ENCODE measurements at places on chromosomes 16 and 17.

DNA sequence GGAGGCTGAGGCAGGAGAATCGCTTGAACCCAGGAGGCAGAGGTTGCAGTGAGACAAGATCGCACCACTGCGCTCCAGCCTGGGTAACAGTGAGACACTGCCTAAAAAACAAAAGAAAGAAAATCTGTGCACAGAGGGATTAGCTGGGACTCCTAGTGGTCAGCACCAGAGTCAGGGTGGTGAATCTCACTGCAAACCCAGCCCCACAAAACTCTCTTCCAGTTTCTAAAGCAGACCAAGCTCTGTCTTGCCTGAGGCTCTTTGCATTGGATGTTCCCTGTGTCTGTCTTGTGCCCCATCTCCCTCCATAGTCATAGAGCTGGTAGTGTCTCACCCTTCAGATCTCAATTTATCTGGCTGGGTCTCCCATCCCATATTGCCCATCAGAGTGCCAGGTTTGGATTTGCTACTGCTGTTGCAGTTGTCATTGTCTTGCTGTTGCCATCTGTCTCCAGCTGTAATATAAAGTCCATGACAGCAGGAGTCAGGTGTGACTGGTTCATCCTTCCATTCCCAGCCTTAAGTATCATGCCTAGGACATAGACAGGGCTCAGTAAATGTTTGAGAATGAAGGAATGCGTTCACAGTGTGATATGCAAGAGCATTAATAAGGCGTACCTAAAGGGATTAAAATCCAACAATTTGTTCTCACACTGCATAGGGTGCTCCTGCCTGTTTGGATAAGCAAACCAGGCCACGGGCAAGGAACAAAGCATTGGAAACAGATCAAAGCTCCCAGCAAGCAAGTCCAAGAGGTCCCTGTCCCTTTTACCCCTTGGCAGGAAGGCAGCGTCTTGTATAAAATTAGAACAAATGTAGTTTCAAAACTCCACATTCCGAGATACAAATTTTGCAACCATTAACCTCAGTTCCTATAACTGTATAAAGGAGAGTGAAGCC lies 614.6 kb upstream of the CDH5 start:
- no peak for DNase-seq

DNA sequence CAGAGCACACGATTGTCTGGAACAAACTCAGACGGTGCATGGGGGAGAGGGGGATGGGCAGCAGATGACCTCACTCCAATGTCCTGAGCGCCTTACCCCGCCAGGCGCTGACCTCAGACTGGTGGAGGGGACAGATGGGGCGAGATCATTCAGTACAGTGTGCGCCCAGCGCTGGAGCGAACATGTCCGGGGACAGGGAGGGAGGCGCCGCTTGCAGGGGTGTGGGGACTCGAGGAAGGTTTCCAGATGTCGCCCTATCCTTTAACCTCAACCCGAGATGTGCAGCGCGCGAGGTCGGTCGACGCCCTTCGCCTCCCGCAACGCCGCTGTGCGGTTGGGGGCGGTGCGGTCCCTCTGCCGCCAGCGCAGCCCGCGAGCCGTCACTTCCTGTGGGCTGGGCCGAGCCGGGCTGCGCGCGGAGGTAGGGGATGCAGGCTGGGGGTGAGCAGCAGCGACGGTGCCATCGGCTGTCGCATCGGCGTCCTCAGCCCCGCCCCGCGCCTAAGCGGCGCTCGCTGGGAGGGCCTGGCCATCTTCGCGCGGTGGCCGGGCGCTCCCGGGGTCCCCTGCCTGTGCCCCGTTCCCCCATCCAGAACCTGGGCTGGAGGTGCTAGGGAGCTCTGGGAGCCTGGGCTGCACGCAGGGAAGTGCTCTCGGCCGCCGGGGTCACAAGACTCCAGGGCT lies 5.3 kb upstream of the CDR2L start:
- DNase-seq: no peak

DNA sequence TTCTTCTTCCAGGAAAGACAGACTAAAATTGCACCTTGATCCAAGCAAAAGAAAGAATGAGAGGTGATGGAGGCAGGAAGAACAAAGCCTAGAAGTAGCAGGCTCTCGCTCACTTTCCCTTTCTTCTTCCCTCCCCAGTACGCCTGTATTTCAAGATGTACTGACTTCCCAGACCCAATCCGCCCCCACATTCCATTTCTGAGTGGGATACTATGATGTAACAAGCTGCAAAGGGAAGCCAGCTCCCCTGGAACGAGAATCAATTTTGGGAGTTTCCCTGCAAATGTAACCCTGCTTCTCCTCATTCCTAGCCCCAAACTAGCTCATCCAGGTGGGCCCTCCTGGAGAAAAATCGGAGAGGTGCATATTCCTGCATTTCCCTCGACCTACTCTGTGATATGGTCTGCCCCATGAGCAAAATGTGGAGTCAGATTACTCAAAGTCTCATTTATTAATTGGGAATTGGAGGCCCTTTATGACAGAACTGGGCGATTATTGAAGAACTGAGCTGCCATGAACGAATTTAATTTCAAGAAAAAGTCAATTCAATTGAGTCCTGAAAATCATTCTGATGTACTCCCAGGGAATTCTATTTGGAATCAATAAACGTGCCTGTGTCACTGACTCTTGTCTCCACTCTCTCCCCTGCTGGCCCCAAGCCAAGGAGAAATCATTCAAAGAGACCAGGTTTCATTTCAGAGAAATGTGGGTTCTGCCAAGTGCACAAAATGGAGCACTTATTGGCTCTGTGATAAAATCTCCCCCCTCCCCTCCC lies 398.9 kb downstream of the SHISA9 start:
- DNase-seq: no peak

GRCh38 chr16:20369452-20370054 lies 17.0 kb upstream of the UMOD start:
- DNase-seq: no peak

- no peak for DNase-seq
These were observed 178.6 kb downstream of the NTN1 start for GRCh38 chr17:9199571-9200551.

DNA sequence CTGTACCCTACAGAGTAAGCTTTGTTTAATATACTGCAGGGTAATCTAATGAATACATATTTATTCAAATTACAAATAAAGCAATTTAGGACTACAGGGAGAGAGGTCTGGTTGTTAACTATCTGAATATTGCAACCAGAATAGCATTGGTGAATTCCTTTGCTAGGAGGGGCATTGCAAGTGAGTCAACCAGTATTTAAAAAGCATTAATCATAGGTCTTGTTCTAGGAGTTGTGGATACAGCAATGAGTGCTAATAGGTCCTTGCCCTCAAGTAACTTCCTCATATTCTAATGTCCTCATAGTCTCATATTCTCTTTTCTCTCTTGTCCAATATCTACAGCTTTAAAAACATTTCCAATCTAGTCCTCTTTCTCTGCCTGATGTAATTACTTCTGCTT lies 531.4 kb downstream of the CDH11 start:
- peak; percentile 16 for DNase-seq

DNA sequence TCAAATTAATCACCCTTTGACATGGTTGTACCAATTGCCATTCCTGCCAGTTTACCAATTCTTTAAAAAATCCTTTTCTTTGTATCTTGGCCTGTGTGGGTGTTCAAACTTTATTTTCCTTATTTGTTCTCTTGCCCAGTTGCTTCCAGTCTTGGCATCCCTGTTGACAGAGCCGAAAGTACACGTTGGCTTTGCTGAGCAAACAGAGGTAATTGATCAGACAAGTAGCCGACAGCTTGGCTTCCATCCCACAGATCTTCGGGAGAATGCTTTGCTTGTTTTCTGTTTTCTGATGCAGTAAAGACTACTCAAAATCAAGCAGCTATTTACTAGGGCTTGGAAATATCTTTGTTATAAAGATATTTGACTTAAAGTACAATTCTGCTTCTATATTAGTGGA lies 506.8 kb upstream of the SALL1 start:
- no peak for DNase-seq

DNA sequence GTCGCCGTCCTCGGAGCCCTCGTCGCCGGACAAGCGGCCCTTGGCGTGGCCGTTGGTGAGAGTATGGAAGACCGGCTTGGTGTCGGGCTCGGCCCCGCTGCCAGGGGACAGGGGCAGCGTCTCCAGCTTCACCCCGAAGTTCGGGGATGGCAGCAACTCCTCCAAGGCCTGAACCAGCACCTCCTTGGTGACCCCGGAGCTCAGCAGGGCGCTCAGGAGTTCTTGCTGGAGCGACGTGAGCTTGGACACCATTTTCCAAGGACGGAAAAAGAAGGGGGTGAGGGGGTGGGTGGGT lies 279 bp downstream of the HNF1B start:
- no peak for DNase-seq

DNA sequence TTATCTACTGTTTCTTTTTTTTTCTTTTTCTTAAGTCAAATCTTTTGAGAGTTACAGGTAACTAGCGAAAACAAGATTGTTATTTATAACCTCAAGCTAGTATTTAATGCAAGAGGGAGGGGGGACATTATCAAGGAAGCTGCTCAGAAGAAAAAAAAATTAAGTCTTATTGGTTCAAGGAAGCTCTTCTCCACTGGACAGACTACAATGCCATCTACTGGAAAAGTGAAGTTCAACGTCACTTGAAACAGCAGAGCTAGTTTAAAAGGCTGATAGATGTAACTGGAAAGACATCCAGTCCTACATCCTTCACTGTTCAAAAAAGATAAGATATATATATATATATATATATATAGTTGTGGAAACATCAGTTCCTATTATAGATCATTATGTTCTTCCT lies 418.0 kb upstream of the PSMD7 start:
- peak; percentile 14 for DNase-seq

DNA sequence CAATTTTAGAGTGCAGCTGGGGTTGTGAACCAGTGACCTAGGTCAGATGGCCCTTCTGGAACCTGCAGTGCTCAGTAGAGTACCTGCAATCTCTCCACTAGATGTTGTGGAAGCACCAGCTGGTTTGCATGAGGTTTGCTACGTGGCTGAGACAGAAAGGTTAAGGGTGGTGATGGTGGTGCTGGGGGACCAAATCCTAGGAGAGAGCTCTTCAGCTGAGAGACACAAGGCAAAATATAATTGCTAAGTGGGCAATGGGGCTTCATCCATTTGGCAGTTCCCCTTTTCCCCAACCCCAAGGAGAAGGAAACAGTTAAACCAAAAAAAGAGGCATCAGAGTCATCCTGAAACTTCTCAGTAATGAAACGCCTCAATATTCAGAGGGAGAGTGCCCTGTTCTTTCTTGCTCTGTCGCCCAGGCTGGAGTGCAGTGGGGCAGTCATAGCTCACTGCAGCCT lies 13.9 kb downstream of the ITPRIPL2 start:
- DNase-seq: no peak

DNA sequence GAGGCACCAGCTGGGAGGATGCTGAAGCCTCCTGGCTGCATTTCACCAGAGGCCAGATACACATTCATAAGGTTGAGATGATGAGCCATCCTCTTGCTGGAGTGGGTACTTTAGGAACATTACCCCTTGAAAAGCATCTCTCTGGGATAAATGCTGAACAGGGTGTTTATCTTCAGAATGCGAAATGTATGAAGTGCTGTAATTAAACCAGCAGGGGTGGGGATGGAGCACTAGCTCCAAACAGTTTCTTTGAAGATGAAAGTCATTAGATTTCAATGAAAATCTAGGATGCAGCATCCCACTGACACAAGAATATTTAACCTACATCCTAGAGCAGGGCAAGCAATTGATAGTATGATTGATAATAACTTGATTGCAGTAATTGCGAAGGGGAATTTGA lies 158.1 kb downstream of the CYLD start:
- DNase-seq: no peak

GRCh38 chr16:11389631-11390565 lies 44.6 kb downstream of the RMI2 start:
- DNase-seq: no peak
